ENCODE measurements at places on chromosomes 13 and 19.
A peak's percentile ranks its signal among the peaks of the same experiment; 100 is the strongest.

DNA sequence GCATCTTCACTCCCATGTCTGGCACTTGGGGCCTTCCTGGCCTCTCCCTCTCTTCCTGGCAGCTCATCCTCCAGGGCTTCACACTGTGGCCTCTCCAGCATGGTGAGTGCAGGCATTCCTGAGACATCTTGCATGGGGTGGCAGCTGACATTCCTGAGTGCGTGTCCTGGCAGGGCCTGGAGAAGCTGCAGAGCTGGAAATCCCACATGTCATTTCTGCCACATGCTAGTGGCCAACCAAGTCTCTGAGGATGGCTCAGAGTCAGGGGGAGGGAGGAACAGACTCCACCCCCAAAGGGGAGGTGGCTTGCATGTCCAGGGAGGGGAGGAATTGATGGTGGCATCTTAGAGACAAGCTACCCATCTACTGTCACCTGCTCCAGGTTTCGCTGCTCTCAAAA lies 41.6 kb upstream of the AMER2 start:
- no peak for DNase-seq

DNA sequence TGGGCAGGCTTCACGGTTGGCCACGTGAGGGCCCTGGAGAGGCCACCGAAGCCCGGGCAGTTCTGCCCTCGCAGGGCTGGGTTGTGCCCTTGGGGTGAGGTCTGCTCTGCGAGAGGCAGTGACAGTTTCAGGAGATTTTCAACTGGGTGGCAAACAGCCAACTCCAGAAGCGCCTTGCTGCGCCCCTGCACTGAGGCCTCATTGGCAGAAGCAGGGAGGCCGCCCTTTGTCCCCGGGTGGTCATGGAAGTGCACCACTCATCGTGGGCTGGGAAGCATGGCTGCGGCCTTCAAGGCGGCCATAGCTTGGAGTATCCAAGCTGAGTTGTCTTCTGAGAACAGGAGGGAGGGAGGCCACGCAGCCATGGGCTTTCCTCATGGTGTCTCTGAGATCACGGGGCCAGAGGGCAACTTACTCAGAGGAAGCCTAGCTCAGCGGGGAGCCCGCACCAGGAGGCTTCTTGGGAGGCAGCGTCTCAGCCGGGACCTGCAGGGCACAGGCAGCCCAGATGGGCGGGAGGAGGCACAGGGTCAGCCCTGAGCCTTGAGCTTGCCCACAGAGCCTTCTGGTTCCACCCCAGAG lies 14.8 kb downstream of the PLEKHJ1 start:
- DNase-seq: no peak

DNA sequence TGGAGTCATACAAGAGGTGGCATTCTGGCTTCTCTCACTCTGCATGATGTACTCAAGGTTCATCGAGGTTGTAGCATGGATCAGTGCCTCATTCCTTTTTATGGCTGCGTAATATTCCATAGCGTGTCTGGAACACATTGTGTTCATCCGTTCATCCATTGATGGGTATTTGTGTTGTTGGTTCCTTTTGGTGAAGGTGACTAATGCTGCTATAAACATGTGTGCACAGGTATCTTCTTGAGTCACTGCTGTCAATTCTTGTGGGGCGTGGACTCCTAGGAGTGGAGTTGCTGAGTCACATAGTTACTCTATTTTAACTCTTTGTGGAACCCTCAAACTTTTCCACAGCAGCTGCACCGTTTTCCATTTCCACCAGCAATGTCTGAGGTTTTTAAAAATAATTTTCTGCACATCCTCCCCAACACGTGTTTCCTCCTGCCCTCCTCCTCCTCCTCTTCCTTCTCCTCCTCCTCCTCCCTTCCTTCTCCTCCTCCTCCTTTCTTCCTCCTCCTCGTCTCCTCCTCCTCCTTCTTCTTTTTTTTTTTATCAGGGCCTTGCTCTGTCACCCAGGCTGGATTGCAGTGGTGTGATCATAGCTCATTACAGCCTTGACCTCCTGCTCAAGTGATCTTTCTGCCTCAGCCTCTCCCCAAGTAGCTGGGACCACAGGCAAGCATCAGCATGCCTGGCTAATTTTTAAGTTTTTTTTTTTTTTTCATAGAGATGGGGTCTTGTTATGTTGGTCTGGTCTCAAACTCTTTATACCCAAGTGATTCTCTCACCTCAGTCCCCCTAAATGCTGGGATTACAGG lies 2.0 kb upstream of the TMEM221 start:
- peak; percentile 45 for DNase-seq

GRCh38 chr19:55539090-55539984 lies 2.4 kb upstream of the SBK2 start:
- DNase-seq: no peak

DNA sequence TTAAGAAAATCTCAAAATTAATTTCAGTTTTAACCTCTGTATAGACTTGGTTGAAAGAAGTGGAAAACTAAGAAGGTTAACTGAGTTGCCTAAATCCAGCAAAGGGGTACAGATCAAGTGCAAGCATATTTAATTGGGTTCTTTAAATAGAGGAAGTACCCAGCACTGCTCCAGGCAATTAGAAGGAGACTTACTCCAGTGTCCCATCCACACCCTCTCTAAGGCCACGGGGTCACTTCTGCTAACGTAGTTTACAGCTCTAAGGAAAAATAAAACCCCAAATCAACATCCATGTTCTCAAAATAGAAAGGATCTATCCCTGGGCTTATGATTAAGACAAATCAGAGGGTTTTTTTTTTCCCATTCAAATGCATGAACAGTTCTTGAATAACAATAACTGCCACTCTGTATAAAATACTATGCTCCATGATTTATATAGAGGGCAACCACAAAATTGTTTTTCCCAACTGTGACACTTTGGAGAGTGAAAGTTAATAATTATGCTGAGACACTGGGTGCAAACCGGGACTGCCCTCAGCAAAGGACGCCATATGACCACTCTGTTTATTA lies 4.6 kb downstream of the FRY start:
- DNase-seq: no peak

GRCh38 chr19:39969681-39970424 lies 1.1 kb upstream of the PSMC4 start:
- DNase-seq: no peak

DNA sequence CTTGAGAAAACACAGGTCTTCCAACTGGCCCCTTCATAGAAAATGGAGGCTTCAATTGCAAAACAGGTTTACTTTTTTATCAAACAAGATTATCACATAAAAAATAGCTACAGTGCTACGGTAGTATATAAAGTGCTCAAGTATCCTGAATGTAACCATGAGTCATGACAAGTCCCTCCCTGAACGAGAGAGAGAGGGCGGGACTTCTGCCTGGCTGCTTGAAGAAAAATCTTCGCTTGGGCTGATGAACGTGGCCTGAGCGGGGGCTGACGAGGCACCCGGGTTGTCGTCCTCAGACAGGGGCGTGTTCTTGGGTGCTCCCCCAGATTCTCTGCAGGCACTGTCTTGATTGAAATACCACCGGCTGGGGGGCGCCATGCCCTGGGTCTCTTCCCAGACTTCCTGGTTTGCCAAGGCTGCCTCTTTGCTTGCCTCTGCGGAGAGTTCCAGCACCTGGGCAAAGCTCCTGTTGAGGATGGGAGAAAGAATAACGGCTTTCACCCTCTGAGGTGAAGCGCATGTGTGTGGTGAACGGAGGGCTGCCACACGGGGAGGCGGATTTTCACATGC lies 23.2 kb upstream of the CPAMD8 start:
- no peak for DNase-seq

GRCh38 chr19:5057860-5058259 lies 88.9 kb downstream of the KDM4B start:
- peak; percentile 76 for DNase-seq

- peak; percentile 27 for DNase-seq
These were observed 40.5 kb downstream of the FAM124A start for GRCh38 chr13:51262501-51263211.

DNA sequence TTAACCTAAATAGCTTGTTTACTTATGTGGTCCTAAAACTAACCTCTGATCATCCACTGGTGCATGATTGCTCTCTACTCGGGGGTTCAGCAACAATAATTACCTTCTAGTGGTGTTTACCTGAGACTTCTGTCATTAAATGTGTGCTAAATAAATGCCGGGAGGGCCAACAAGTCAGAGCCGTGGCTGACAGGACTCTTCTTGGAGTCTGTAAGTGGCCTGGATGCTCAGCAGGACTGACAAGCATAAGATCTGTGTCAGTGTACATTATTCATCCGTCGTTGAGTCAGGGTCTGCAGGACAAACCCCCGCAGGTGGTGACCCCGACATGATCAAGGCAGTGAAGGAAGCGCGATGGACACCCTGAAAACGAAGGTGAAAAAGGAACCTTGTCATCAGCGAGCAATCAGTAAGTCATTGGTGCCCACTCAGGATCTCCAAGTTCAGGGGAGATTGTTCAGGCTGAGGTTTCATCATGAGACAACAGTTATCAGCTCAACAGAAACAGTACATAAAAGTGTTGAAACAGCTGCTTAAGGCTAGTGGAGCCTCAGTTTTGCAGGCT lies 1466.9 kb downstream of the UQCRFS1 start:
- DNase-seq: no peak

GRCh38 chr19:2070436-2070827 lies 19.4 kb upstream of the MKNK2 start:
- DNase-seq: no peak

- no peak for DNase-seq
These were observed 227.8 kb upstream of the MAB21L1 start for GRCh38 chr13:35704331-35704730.

DNA sequence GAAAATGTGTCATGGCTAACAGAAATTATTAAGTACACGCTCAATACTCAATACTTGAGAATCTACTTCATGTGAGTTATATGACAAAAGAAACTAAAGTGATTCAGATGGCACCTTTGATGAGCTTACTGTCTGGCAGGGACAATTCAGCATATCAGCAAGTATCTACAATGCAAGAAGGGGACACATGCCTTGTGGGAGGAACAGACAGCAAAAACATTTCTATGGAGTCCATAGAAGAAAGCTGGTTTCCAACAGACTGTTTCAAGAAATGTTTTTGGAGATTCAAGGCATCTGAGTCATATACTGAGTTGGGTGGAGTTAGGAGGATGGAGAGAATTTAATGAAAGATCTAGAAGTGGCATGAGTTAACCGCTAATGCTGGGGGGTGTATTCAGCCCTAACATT lies 54.7 kb downstream of the MBNL2 start:
- DNase-seq: no peak

DNA sequence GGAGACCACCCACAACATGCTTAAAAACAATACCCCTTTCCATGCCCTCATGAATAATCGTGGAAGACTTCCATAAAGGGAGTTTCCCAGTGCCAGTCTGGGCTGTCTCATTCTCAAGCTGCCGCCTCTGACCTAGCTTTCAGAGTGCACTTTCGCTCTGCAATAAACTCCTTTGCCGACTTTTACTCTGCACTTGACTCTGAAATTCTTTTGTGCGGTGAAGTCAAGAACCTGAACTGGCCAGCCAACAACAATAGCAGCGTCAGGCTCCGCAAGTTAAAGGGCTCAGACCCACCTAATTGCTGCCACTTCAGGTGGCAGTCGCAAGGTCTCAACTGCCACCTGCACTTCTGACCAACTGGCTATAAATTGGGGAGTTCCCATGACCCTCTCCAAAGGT lies 10.3 kb upstream of the LEUTX start:
- DNase-seq: no peak

GRCh38 chr19:14889994-14890642 lies 4.2 kb upstream of the OR7A17 start:
- no peak for DNase-seq

DNA sequence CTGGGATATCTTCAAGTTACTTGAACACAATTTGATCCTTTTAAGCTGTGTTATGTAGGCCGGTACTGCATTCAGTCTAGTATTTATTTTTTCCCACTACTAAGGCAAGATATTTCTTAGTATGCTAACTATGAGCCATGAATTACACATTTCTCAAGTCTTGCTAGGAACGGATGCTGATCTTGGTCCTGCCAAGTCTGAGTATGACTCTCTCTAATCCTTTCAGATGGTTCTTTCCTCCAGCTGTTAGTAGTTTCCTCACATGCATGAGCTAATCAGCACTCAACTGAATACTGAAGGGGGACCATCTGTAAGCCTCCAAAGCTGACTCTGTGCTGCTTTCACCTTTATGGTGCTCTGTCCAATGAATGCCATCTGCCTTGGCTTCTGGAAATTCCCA lies 460.3 kb downstream of the KCTD12 start:
- no peak for DNase-seq

DNA sequence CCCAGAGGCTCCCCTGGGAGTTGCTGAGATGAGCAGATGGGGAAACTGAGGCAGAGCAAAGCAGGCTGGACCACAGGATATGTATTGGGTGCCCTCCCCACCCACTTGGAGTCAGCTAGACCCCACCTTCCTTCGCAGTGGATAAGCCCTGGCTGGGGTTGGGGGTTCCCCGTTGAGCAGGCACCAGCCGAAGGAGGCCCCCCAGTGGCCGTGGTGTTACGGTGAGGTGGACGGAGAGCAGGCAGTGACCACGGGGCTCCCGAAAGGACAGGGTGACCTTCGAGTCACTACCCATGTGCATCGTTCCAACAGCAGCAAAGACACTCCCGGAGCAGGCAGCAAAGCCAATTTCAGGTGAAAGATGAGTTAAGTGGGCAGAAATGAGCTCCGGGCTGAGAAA lies 62.4 kb upstream of the ADGRE5 start:
- DNase-seq: peak; percentile 57

DNA sequence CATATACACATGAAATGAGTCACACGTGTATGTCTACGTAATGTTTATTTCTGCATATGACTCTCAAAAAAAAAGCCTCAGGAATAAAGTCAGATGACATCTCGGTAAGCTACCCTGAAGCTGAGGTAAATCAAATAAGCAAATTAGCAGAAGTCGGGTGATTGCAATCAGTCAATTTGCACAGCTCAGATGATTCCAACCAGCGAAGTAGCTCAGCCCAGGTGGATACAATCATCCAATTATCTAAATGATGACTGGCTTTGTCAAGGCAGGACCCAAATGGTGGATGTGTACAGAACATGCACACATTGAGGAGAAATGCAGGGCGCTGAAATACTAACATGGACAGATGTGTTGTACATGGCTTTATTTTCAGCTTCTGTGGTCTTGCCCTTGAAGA lies 148.5 kb downstream of the ZNF486 start:
- no peak for DNase-seq

DNA sequence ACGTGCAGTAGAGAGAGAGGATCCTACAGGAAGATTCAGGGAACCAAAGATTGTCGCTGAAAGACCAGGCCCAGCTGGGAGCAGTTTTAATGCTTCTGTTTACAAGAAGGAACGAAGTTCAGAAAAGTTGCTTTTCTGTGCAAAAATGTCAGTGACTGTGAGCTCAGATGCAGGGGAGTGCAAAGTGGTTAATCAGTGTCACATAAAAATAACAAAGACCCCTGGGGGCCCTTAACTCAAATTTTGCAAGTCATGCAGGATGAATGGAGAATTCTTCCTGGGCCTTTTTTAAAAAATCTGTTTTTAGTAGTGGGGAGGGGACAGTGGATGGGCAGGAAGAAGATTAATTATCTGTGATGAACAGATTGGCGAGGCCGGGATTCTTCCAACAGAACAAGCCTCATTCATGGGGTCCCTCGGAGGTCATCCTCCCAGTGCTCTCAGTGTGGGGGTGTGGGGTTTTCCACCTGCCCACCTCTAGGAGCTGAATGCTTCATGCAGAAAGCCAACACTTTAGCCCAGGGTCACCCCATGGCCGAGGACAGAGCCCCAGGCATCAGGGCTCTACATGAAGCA lies 167.2 kb downstream of the UQCRFS1 start:
- no peak for DNase-seq

GRCh38 chr19:18112989-18113478 lies 15.5 kb downstream of the MAST3 start:
- peak; percentile 82 for DNase-seq

All from K562 (cell line).